ENCODE measurements at places on chromosomes 2 and 18.

GRCh38 chr2:199685669-199686068 lies 165.3 kb downstream of the FTCDNL1 start:
- DNase-seq: no peak

DNA sequence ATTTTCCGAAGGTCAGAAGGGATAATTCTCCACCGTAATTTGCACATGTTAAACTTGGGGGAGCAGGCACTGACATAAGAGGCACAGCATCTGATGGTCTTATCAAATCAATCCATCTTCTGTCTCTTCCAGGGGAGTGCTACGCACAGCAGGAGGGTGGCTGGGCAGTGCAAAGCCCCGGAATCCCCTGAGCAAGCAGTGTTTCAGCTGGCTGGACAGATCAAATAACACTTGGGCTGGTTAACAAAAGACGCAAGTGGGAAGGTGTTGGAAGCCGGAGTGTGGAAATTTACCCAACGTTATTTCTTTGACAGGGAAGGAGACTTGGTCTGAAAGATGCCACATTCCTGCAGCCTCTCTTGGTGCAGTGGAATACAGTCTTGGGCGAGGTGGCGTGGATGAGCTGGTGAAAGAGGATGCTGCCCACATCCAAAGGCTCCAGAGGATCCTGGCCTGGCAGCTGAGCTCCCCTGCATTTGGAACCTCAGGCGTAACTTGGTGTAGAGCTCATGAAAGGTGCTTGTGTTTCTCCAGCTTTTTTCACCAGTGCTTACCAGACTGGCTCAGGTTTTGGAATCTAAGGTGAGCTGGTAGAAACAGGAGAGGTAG lies 103.0 kb downstream of the MAPK4 start:
- no peak for DNase-seq

- DNase-seq: no peak
Measured at GRCh38 chr18:10928011-10928771, 221.2 kb downstream of the PIEZO2 start.

DNA sequence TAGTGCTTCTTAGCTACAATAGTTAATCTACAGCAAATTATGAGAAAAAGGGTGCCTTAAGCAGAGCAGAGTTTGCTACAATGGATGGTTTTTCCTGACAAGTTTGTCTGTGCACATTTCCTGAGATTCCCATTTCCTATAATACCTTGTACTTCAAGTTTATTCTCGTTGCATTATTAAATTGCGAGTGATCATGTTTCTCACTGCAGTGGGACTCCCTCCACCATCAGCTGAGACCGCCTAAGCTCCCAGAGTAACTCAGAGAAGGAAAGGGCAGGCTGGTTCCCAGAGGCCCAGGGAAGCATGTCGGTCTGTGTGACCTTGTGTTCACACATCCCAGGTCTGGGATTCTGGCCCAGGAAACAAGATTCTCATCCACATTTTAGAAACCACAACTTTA lies 162.1 kb downstream of the ARL4C start:
- DNase-seq: no peak

GRCh38 chr2:178152542-178152941 lies 40.3 kb downstream of the RBM45 start:
- no peak for DNase-seq

DNA sequence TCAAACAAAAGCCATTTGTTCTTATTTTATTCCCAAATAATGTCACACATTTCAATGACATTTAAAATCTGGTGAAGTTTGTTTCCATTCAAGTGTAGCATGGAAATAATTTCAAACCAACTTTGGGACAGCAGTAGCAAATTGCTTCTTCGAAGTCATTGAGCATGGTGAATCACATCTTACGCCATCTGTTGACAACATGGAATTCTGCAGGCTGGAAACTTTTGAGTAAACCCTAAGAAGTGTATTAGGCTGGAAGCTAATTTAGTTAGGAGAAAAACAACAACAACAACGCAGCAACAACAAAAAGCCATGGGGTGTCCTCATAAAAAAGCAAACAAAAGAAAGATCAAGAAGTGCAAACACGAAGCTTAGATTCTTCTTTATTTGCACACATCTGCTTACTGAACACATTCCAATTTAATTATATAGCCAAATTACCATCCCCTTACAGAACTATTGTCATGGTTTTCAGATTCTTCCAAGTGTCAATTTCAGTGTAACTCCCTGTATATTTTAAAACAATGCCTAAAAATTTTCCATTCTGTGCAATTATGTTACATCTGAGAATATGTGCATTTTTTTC lies 659.0 kb upstream of the CDH7 start:
- no peak for DNase-seq

DNA sequence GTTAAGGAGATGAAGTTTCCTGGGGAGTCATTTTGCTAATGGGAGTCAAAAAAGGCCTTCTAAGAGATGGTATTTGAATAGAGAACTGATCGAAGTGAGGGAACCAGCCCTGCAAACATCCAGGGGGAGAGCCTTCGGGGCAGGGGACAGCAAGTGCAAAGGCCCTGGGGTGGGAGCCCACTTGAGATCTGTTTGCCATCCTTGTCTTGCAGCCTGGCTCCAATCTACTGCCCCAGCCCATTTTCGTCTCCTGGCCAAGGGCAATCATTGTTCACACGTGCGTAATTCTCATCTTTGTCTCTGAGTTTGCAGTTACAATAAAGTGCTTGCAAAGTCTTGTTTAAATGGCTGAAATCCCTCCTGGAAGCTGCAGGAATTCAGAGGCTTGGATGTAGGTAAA lies 43.1 kb upstream of the AFF3 start:
- DNase-seq: no peak

DNA sequence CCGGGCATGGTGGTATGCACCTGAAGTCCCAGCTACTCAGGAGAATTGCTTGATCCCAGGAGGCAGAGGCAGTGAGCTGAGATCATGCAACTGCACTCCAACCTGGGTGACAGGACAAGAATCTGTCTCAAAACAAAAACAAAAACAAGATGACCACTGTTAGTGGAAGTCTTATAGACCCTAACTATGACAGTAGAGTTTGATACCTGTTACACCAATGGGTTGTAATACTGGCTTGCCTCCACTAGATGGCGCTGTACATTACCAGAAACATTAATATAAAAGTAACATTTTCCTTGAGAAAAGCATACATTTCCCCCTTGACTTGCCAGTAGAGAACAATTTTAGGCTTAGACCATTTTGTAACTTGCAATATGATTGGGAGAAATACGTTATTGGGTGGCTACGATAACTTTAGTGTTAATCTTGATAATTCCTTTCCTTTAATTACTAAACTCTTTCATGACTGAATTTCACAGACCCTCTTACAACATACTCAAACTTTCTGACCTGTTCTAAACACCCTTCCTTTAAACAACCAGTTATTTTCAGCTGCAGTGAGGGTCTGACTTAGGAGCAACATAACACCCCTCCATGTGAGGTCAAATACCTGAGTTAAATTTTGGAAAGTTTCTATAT lies 19.5 kb downstream of the SLC25A52 start:
- DNase-seq: peak; percentile 5

GRCh38 chr18:63112706-63113105 lies 206.9 kb downstream of the BCL2 start:
- no peak for DNase-seq

DNA sequence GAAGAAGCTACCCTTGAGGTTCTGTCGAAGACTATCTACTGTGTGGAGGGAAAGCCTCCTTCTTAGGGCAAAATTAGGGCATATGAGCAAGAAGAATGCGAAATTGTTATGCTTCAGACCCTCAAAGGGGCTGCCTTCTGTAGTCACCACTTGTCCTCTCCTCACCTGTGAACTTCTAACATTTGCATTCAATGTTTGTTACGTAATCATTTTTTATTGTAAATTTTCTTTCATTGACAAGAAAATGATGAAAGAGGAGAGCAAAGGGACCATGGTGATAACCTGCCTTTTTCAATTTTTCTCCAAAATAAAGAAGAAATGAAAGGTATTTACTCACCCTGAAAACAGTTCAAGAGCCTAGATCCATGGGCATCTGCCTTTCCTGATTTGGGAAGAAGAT lies 193.0 kb downstream of the SP3 start:
- no peak for DNase-seq

Data from CMK (cell line).